ENCODE measurements at places on chromosomes 12 and 14.
A peak's percentile ranks its signal among the peaks of the same experiment; 100 is the strongest.

- DNase-seq, result peak; percentile 25
These were observed 454.8 kb downstream of the AEBP2 start for GRCh38 chr12:19894050-19894449.

- DNase-seq, result no peak
These were observed 34.6 kb downstream of the FIGNL2 start for GRCh38 chr12:51813931-51814310.

DNA sequence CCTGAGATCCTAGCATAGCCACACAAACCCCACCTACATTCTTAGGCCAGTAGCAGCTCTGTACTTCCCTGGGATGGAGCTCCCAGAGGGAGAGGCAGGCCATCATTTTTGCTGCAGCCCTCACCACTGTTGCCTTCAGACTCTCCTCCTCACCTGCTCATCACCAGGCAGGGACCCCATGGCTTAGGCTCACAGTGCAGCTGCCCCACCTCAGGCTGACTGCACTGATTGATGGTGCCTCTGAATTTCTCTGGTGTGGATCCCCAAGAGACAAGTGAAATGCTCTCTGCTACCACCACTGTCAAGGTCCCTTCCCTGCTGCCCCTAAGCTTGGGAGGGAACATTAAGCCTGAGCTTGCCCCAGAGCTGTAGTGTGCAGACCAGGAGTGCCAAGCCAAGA lies 76.2 kb downstream of the TMTC3 start:
- no peak for DNase-seq

DNA sequence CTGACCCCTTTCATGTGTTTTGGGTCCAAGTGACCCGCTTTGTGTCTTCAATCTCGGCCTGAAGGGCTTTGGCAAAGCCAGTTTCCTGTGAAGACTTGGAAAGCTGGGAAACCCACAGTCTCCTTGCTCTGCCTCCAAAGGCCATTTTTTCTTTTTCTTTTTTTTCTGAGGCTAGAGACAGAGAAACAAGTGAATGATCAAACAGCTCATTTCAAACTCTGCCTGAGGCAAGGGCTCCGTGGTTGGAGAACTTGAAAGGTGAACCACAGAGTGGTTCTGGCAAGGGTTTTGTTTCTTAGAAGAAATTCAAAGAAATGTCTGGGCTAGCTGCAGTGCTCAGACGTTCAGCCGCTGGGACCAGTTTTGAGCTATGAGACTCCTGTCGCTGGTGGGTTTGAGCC lies 62.7 kb downstream of the ERH start:
- DNase-seq, result no peak

DNA sequence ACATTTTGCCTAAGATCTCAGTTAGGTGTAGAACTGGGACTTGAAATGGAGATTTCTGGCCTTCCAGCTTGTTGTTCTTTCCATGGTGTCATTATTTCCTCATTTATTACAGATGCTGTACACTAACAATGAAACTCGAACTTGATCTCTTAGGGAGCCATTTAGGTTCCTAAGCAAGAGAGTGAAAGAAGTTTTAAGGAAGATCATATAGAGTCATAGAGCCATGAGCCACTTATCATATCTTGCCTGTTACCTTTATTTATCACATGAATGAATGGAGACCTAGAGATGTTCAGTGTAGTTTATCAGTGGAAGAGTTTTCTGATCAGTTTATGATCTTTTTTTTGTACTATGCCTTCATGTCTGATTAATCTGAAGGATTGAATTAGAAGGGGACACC lies 9.9 kb downstream of the HELB start:
- no peak for DNase-seq

DNA sequence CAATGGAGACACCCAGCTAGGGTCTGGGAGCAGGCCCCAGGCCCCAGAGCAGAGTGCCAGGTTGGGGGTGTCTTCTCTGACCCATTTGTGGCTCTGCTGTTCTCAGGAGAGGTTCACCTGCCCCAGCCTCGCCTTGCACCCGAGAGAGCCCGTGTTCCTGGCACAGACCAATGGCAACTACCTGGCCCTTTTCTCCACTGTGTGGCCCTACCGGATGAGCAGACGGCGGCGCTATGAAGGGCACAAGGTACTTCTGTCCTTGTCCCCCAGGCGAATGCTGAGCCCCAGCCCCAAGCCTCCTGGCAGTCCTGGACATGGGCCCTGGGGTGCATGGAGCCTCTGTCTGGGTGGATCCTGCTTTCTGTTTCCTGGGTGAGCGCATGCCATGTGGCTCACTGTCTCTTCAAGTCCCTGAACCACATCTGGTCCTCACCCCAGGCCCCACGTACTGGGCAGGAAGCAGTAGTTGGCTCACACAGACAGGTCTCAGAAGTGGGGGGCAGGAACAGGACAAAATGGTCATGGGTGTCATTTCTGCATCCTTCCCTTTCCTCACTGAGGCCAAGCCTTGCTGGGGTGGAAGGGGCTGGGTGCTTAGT lies 58.2 kb downstream of the BEGAIN start:
- no peak for DNase-seq

DNA sequence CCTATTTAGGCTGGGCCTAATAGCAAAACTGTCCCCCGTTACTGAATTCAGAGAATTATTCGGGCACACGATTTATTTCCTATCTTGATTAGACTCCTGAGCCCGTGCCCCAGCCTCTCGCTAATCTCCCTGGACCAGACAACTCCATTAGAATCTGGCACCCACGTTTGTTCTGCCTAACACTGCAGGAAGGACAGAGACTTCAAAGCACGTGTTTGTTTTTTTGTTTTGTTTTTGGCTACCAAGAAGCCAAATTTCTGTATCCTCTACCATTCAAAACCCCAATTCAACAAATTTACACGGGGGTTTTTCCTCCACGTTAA lies 4.8 kb downstream of the USP44 start:
- DNase-seq, result no peak

GRCh38 chr14:28308734-28309133 lies 457.9 kb upstream of the FOXG1 start:
- peak; percentile 90 for DNase-seq

GRCh38 chr12:109753054-109753401 lies 39.4 kb downstream of the FAM222A start:
- DNase-seq, result no peak

- no peak for DNase-seq
These were observed 386.8 kb downstream of the TMEM121 start for GRCh38 chr14:105913221-105913620.
